ENCODE measurements at places on chromosomes 6 and 20.

GRCh38 chr6:162292915-162293314 is 434.7 kb downstream of the PRKN start:
- DNase-seq: no peak

DNA sequence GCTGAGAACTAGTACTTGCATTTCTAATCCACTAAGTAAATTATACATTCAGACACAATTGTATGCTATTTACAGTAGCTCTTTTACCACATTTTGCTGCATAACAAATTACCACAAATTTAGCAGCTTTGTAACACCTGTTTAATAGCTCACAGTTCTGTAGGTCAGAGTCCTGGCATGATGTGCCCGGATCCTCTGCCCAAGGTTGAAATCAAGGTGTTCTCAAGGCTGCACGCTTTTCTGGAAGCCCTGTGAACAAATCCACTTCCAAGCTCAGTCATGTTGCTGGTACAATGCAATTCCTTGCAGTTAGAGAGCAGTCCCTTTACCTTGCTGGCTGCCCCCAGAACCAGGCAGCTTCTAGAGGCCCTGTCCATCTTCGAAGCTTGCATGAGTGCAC is 716.0 kb downstream of the HACE1 start:
- DNase-seq: no peak

- no peak for DNase-seq
Measured at GRCh38 chr6:131225127-131225526, 89.9 kb downstream of the AKAP7 start.

DNA sequence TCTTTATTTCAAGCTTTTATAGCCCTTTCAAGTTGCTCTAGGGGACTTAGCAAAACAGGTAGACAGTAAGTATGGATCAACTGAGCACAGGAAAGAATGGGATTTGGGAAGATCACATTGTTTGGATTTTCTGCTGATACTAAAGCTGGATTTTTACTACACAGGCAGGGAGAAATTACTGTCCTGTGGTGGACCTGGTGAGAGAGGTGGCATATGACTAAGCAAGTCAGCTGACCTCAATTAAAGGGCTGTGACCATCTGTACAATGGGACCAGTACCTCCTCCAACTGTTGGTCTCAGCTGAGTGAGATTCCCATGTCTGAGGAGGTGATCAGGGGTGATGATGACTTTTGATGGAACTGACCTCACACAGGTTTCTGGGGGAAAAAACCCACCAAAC is 28.0 kb downstream of the RREB1 start:
- no peak for DNase-seq

GRCh38 chr6:166052837-166053236 is 114.8 kb downstream of the TBXT start:
- DNase-seq: no peak

- DNase-seq: no peak
Measured at GRCh38 chr6:6886171-6886885, 221.4 kb upstream of the RREB1 start.

GRCh38 chr20:16477632-16478031 is 95.6 kb downstream of the KIF16B start:
- no peak for DNase-seq

- DNase-seq: no peak
Measured at GRCh38 chr6:35638679-35639078, 50.0 kb downstream of the FKBP5 start.

DNA sequence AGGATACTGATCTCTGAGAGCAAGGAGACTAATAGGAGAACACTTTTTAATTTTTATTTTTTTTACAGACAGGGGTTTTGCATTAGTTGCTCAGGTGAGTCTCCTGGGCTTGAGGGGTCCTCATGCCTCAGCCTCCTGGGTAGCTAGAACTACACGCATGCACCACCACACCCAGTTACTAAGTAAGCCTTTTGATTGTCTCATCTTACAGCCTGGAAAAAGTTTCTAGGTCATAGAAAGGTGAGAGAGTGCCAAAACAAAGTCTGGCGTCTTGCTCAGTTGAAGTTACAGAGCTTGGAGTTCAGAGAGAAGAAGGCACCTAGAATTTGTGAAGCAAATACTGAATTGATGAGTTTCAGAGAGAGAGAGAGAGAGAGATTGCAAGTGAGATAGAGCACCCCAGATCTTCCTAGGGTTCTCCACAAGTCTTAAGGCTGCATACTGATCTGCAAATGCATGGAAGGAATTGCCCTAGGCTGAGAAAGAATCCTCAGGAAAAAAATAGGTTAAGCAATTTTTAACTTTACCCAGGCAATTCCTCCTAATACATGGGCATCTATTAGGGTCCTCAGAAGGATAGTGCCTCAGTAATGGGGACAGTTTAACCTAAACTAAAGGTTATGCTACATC is 37.6 kb upstream of the PHIP start:
- no peak for DNase-seq

- no peak for DNase-seq
Measured at GRCh38 chr20:62238569-62239277, 402 bp downstream of the OSBPL2 start.

- DNase-seq: no peak
Measured at GRCh38 chr6:74404366-74404765, 708.4 kb downstream of the CD109 start.

DNA sequence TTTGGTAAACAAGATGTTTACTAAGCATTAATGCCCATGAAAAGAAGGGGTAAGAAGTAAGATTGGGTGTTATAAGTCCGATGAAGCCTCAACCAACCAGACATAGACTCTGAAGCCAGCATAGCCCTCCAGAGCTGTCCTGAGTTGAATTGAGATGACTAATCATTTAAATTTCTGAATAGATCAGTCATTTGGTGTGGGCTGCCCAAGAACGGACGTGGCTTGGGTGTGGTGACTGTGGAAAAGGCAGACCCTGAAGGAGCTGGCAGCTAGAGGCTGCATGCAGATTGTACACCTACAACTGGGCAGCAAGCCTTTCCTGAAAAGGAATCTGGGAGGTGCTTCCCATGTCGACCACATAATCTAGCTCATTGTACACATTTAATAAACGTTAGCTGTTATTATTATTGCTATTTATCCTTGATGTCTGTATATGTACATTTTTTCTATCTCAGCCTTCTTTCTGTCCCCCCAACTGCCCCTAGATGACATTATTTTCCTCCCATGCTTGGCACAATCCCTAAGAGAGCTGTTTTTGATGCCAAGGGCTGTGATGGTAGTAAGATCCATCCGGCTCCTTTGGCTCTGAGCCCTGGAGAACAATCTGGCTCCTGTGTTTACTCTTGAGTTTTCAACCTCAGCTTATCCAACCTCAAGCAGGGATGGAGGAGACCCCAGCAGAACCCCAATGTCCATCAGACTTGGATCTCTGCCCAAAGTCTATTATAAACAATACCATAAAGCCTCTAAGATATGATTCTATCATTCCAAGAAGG is 57.6 kb upstream of the JAG1 start:
- DNase-seq: no peak

DNA sequence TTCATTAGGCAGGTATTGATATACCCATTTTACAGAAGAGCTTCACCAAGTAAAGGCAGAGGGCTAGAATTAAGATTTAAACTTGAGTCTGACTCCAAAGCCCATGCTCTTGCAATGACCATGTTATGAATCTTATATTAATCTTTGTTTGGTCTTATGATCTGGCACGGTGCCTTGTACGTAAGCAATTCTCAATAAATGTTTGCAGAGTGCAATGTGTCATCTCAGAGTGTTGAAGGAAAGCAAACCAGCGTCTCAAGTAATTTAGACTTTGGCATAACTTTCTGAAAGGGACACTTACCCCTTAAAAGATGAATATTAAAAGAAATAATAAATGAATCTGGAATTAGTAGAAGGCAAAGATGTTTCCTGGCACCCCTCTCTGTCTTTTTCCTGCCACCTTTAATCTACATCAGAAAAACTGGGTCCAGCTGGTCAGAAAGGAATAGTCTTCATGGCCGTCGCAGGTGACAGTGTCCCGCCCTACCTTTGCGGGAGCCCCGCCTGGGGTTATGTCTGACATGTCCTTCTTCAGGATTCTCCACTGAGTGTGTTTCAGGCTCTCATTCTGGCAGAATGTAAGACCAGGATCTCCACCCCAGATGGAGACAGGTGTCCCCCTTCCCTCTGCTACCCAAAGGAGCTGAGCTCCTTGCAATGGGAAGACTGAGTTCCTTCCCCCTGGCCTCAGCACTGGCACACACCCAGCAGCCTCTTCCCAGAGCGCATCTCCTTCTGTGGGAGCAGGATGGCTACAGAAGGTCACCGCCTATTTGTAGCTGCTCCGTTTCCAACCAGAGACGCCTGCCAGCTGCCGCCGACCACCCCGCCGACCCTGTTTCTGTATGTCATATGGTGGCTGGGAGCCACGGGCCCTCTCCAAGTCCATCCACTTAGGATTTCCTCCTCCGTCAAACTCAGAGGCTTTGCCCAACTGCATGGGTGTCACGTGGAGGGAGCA is 266.3 kb upstream of the ECI2 start:
- no peak for DNase-seq

DNA sequence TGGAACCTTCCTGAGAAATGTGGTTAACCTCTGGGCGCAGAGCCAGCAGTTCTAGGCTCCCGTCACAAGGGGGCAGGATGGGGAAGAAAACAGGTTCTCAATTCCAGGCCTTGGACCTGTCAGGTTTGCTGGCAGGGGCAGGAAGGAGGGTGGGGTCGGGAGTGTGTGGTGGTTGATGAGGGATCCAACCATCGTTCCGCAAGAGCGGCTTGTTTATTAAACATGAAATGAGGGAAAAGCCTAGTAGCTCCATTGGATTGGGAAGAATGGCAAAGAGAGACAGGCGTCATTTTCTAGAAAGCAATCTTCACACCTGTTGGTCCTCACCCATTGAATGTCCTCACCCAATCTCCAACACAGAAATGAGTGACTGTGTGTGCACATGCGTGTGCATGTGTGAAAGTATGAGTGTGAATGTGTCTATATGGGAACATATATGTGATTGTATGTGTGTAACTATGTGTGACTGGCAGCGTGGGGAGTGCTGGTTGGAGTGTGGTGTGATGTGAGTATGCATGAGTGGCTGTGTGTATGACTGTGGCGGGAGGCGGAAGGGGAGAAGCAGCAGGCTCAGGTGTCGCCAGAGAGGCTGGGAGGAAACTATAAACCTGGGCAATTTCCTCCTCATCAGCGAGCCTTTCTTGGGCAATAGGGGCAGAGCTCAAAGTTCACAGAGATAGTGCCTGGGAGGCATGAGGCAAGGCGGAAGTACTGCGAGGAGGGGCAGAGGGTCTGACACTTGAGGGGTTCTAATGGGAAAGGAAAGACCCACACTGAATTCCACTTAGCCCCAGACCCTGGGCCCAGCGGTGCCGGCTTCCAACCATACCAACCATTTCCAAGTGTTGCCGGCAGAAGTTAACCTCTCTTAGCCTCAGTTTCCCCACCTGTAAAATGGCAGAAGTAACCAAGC is 29.6 kb downstream of the SRSF3 start:
- peak; percentile 68 for DNase-seq

- DNase-seq: no peak
Measured at GRCh38 chr6:121838842-121839241, 403.4 kb downstream of the GJA1 start.

GRCh38 chr6:18550119-18550518 is 163.0 kb downstream of the RNF144B start:
- DNase-seq: no peak

DNA sequence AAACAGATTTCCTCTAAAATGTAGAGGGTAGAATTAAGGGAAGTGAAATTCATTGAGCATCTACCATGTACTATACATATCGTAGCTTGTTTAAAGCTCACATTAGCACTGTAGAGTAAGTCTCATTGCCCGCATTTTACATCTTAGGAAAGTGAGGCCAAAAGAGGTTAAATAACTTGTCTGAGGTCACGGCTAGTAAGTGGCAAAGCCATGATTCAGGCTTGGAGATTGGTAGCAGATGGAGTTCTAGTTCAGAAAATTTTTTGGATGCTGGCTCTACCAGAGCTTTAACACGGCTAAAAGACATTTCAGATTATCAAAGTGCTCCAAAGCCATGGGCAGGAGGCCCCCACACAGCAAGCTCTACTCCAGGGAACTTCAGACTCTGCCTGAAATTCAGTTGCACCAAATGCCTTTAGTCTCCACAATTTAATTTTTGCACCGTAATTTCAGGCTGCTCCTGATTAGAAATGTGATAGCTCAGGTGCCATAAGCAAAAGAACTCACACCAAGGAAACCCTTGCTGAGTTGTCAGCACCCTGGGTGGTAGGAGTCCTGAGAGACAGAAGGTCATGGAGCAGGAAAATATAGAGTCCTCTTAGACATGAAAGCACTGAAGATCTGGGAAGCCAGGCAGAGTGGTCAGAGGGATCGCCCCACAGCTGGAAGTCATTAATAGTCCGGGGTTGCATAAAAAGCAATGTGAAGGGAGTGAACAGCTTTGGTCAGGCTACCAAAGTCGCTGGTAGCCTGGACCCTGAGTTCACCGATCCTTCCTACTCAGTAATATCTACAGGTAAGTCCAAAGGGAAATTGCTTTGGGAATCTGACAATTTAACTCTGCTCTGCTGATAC is 55.2 kb upstream of the ASIP start:
- DNase-seq: no peak

- no peak for DNase-seq
Measured at GRCh38 chr6:52649536-52650160, 21.3 kb upstream of the TMEM14A start.

DNA sequence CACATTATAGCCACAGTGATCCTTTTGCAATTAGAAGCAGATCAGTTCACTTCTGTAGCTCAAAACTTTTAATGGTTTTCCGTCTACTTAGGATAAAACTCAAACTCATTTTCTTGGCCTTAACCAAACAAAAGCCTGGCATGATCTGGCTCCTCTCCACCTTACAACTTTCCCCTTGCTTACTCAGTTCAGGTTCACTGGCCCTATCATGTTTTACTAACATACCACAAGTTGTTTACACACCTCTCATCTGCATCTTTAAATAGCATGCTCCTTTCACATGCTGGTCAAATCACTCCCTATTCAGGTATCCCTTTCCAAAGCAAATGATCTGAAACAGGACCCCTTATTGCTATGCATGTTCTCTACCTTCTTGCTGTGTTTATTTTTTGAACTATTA is 191.4 kb upstream of the FAM83B start:
- no peak for DNase-seq

- no peak for DNase-seq
Measured at GRCh38 chr6:17446713-17447112, 53.3 kb downstream of the CAP2 start.

GRCh38 chr6:149084808-149085556 is 232.5 kb upstream of the TAB2 start:
- no peak for DNase-seq

DNA sequence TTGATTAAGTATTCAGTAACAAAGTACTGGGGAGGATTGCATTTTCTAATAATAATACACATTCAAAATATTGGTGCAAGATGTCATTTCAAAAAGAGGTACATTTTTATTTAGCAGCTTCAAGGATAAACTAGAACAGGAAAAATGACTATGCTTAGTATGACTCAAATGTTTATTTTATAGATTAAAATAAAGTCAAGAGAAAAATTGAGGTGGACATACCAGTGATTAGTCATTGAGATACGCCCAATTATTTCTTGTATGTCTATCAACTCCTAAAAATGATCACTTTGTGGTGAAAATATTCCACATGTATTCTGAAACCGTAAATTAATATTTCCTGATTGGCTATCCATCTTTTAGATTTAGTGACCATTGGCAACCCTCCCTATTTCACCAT is 96.7 kb downstream of the PHF3 start:
- DNase-seq: no peak

GRCh38 chr20:57469418-57470211 is 55.3 kb downstream of the CTCFL start:
- DNase-seq: no peak

Measured in CD4-positive, alpha-beta T cell treated with Interleukin-6 at 100 ng/mL for 8 hours (primary cell).